Stimulated activated CD8-positive, alpha-beta memory T cell treated with anti-CD3 and anti-CD28 coated beads, Interleukin-15, amount 100 ng/mL, for 4 hours (primary cell): ENCODE measurements at places on chromosomes 2 and 18.

DNA sequence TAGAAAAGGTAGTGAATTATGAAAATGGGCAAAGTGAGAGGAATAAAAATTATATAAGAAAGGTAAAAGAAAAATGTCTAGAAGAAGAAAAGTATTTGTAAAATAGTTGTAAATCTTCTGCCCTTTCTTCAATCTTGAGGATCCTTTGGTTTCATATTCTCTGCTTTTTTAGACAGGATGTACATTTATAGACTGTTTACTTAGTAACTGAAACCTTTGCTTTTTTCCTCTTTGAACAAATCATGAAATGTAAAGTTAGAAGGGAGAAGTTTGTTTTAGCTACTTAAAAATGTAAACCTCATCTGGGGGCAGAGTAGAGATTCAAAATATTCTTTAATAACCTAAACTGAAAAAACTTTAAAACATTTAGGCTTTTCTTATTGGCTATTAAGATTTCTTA is 150.4 kb upstream of the ITGA4 start:
- no peak for DNase-seq

DNA sequence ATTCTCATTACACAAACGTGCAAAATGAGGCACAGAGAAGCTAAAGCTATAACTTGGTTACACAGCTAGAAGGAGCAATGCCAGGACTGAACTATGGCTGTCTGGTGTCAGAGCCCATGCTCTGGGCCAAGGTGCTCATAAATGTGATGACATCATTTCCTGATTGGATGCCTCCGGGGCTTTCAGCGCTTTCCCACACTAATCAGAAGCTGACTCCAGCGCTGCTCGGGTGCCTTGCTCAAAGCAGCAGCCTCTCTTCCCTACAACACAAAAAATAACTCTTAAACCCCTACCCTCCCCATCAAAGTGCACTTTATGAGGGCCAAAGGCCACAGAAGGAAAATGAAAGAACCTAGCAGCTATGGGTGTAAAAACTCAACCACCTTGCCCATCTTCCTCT is 90.7 kb downstream of the STK39 start:
- no peak for DNase-seq

DNA sequence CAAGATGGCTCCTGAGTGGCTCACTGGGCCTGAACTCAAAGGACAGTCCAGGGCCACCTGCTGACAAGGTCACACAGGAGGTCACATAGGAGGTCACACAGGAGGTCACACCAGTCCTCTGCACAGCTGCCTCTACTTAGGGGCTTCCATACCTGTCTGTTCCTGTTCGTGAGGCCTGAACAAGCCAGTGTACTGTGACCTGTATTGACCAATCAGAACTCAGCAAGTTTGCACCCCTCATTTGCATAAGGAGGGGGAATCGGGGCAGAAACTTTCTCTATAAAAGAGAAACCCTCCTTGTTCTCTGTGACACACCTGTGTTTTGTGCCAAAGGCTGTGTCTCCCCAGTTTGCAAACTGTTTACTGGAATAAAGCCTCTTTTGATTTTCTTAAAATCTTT is 478.9 kb downstream of the EIPR1 start:
- no peak for DNase-seq

DNA sequence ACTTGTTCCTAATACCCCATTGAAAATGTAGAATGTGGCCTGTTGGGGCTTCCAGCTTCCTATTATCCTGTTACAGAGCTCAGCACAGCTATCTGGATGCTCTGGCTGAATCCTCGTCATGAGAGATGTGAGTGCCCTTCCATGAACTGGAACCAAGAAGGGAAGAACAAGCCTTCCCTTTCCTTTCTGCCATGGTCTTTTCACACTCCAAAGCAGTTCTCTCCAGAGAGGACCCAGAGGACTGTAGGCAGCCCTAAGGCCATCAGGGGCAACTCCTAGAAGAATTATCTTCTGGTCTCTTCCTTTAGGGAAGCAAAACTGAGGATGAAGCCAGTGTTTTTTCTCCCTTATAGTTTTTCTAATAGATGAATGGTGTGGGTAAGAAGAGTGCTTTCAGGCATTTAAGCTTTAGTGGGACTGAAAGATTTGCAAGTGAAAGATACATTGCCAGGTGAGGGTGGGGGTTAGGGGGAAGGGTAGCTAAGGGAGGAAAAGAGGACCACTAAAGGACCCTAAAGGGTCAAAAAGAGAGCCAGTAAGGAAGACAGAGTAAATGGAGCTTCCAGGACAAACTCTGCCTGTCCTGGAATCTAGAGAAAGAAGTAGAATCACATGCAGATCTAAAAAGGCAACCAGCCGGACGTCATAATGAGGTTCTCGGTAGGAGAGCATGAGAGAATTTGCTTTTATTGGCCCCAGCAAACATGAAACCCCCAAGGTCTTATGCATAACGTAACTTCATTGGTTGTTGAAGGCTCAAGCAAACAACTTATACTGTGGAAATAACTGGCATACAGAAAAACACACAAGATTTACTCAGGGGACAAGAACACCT is 12.4 kb upstream of the XPO1 start:
- DNase-seq: no peak

DNA sequence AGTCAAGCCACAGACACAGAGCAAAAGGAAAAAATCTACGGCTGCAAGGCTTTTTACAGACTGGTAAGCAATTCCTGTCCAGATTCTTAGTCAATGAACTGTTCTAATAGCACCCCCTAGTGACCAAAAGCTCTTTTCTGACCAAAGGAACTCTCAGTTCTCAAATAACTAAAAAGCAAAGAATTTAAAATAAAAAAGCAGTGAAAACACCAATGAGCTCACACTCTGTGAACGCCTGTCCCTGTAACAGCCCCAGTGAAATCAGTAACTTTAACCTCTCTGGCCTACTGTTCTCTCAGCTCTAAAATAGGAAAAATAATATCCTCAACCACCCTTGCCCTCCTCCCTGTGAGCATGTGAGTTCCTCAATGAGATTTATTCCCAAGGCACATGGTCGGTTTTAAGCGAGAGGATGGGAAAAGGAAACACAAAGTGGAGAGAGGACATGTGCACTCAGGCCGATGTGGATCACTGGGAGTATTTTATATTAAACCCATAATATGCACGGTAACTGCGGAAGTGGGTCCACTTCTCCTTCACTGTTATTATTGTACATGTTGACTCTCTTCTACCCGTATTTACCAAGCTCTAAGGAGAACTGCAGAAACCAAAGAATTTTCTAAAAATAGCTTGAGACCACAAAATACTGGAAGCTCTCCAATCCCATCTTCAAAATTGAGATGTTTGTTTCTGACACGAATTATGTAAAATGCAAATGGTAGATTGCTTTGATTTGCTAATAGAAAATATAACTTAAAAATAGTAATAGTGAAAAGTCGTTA is 128.5 kb downstream of the STK39 start:
- no peak for DNase-seq

GRCh38 chr18:33034945-33035344 is 262.1 kb upstream of the KLHL14 start:
- no peak for DNase-seq

DNA sequence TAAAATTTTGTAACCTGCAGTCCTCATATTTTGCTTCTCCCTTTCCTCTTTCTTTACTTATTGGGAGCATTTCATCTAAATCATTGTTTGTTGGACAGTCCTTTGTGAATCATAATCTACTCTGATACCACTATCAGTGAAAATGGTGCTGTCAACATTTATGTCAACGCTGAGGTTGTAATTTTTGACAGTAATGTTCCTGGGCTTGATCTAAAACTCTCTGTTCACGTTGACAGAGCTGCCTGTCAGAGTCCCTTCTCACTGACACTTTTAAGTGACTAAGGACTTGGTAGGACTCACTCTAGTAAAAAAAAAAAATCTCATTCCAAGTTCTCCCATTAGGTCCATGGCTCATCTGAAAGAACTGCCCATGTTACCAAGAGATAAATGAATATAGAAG is 1640.8 kb upstream of the PIK3C3 start:
- no peak for DNase-seq

DNA sequence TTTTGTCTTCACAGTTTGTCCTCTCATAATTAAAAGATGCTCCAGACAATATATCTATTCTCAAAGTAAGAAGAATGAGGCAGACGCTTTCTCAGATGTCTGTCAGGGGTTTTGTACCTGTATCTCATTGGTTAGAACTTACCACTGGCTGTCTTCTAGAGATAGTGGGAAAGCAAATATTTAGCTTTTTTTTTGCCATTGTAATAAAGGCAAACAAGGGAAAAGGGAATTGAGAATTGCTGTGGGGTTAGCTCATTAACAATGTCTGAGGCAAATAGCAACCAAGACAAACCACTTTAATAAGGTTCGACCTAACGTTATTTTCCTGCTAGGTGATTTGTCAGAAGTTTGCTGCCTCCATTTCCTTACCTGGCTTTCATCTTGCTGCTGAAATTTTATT is 30.0 kb downstream of the ZNF638 start:
- DNase-seq: no peak

DNA sequence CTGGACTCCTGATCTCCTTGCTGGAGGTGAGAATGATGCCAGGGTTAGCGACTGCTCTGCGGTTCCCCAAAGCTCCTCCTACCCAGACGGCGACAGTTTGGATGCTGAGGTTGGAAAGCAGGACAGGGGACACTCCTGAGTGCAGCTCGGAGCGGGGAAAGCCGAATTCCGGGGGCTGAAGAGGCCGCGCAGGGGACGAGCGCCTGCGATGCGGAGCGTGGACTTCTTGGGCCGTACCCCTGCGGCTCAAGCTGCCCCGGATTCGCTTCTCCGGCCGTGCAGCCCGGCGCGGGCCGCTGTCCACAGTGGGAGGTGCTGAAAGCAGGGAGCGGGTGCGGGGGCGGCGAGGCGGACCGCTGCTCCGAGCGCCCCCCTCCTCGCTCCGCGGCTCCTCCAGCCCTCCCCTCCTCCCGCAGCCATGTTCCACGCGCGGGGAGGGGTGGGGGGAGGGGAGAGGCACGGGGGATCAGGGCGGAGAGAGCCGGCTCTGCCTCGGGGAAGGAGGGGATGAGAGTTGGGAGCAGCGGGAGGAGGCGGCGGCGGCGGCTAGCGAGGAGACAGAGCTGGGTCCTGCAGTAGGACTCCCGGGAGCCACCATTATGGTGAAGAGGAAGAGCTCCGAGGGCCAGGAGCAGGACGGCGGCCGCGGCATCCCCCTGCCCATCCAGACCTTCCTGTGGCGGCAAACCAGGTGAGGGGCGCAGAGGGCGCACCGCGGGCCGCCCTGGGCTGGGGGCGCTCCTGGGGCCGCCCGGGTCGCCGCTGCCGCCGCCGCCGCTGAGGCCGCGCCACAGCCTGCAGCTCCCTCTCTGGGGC is at the start of gene UNC80:
UNC80 (plus strand) TSS at position 359 of the 816 bp plus-strand sequence; CDS start at position 600, 241 bp downstream.
- no peak for DNase-seq

DNA sequence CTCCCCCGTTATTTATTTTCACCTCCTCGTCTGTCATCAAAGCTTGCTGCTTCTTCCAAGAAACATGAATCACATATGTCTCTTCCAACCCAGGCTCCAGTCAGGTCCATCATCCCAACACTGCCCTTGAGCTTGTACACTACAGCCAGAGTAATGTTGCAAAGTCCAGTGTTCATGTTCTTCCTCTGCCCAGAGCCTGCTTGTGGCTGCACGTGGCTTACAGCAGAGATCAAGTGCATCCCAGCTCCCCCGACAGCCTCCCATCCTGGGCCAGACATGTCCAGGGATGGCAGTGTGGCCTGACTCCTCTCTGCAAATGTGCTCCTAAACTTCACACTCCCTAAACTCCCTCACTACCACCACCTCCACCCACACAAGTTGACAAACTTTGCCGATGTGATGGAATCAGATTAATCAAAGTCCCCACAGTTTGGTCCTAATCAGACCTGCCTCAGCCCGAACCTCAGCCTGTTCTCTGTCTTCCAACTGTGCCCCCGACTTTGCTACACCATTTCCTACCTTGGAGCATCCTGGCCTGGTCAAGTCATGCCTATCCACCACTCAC is 54.2 kb upstream of the MAPRE3 start:
- no peak for DNase-seq

- no peak for DNase-seq
Observed at GRCh38 chr2:223464071-223464470, 138.1 kb downstream of the SCG2 start.

- no peak for DNase-seq
Observed at GRCh38 chr18:69590150-69590549, 189.5 kb downstream of the DOK6 start.

GRCh38 chr18:292271-292670 is 24.4 kb upstream of the THOC1 start:
- DNase-seq: no peak

GRCh38 chr2:84958135-84959059 is 12.6 kb upstream of the KCMF1 start:
- DNase-seq: no peak

- no peak for DNase-seq
Observed at GRCh38 chr2:168699844-168700417, 102.5 kb upstream of the NOSTRIN start.

DNA sequence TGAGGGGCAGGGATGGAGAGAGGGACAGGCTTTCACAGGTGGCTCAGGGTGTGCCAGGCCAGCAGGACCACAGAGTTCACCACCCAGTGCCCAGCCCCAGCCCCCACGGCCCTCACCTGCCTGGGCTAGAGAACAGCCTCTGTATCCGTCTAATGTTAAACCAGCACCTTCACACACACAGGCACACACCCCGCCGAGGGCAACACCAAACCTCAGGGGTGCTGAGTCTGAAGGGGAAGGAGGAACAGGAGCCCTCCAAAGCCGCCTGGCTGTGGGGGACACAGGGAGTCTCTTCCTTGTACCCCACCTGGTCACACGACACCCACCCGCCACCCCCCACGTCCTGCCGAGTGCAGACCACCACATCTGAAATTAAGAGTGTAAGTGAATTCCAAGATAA is 205.8 kb upstream of the SALL3 start:
- DNase-seq: no peak

DNA sequence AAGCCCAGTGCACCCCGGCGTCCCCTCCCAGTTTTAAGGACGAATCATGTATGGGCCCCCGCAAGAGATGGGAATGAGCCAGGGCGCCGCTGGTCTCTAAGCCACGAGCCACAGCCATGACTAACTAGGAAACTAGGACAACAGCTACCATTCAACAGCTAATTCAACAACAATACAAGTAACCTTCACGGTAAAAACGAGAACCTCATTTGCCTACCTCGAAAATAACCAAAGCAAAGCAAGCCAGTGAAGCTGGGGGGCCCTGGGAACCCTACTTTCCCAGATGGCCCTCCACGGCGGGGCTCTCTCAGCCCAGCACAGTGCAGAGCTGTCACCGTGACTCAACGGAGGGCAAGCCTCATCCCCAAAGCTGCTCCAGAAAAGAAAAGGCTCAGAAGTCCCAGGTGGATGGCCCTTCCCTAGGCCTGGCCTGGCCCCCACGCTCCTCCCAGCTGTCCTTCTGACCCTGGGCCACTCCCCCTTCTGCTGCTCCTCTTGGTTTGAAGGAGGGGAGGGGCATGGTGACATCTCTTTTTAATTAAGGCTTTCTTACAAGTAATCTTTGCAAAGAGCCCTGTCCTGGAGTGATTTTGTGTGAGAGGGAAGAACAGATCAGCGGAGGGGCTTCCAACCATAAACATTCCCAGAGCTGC is 126.3 kb downstream of the HDAC4 start:
- DNase-seq: no peak
